Activated T-cell treated with anti-CD3 and anti-CD28 coated beads for 4 hours (primary cell): ENCODE measurements at places on chromosomes 13 and 19.

DNA sequence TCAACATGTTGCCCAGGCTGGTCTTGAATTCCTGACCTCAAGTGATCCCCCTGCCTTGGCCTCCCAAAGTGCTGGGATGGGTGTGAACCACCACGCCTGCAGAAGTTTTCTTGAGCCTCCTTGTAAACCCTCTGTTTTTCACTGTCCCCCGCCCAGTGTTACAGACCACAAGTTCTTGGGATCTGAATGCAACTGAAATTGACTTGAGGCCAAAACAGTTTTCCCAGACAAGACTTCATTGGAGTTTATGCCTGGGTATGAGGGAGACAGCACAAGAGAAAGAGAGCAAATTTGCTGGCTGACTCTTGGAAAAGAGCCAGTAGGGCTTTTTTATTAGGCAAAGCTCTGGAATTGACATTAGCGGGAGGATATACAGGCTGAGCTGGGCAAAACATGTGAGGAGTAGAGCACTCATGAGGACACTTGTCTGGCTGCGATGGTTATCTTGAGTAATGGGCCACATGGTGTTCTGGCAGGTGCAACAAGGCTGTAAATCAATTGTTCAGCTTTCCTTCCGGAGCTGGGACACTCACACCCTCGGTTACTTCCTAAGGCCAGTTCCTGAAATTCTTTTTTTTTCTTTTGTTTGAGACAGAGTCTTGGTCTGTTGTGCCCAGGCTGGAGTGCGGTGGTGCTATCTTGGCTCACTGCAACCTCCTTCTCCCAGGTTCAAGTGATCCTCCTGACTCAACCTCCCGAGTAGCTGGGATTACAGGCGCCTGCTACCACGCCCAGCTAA is 12.7 kb upstream of the HNRNPL start:
- no peak for DNase-seq

DNA sequence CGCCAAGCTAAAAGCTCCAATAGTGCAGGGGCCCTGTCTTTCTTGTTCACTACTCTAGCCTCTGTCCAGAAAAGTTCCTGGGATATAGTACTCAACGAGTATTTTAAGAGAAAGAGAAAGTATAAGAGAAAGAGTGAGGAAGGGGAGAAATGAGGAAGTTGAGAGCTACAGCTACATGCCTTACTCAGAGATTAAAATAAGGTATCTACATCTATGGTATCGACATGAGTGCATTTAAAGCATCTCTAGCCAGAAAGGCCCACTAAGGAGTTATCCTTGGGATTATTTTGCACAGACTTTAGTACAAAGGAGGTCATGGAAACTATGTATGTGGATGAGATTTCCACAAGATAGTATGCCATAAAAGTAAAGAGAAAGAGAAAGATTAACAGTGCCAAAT is 28.5 kb downstream of the MYCBP2 start:
- no peak for DNase-seq

DNA sequence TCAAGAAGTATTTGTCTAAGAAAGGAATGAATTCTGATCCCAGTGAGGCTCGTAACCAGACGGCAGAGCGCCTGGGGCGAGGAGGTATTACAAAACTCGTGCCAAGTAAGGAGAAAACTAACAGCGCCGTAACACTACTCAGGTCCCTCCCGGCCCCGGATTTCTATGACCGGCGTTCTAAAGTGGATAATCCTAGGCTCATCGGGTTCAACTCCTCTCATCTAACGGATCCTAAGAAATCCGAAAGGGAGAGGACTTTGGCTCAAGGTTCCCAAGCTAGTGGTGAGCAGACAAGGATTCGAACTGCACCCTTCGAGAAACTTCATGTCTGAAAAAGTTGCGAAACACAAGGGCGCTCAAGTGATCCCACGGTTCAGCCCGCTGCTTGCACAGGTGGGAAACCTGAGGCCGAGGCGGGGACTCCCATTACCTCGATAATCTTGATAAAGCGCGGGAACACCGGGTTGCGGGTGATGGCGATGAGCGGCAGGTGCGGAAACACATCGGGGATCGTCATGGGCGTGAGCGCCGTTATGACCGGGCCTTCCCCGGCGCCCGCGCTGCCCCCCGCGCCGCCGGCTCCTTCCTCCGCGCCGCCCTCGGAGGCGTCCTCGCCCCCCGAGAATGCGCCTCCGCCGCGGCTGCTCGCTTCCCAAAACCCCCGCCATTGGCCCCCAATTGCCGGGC is 529 bp downstream of the LONP1 start:
- no peak for DNase-seq

DNA sequence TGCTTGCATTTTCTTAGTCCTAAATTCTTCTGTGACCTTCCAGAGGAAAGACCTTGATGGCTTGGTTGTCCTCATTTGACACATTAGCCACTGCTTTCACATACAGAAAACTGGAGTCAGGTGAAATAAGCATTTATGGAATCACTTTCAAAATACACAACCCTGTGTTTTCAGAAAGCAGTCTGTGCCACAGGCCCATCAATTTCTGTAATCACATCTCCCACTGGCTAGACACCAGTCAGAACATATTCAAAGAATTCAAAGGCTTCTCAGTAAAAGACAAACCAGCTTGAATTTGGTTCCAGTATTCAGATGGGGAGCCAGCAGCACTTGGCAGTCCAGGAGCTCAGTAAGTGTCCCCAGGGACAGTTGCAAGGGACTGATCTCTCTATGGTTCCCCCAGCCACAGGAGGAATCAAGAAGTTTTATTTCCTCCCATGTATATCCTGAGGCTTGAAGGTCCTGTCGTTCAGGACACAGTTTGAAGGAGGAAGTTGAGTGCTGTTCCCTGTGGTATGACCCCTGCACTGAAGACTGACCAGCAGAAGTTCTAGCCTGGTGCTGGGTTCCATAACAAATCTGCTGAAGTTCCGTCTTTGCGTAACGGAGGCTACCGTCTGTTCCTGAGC is 214.3 kb downstream of the FOXO1 start:
- DNase-seq: no peak

DNA sequence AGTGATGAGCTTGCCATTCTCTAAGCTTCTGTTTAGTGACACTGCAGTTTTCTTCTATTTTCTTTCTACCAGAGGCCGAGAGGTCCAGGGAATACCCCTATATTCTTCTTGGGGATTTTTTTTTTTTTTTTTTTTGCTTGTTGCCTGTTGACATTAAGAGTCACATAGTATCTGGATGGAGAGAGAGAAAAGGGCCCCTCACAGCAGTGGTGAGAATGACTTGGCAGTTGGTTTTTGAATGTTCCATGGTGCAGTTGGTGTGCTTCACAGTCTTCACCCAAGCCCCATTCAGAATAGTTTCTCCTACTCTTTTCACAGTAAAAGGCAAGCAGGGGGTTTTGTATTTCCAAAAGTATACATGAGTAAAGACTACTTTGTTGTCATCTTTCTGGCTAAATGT is 577.9 kb downstream of the LMO7 start:
- DNase-seq: no peak

DNA sequence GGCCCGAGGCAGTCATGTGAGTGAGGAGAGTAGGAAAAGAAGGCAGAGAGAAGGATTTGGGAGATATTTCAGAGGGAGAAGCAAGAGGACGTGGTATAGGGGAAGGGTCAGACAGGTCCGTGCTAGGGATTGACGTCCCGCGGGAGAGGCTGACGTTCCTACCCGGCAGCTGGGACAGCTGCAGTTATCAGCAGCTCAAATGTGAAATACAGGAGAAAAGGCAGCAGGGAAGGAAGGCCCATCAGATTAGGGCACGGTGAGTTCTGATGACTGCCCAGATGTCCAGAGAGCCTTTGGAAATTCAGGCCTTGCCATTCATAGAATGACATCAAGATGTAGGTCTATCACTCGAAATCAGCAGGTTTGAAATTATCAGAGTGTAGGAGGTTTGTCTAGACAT is 88.4 kb downstream of the IRS2 start:
- no peak for DNase-seq

DNA sequence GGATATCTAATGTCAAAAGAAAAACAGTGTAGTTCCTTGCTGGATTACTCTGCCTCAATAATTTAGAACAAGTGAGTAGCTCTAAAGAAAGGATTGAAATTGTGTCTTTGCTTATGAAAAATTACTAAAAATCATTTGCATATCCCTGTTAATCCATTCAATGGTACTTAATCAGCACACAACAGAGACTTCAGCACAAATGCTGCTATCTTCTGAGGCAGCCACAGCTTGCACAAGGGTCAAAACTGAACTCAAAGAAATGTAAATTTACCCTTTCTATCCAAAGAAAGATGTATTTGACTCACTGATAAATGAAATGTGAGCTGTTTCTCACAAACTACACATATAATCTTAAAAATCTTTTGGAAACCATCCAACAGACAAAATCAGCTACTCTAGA is 116.2 kb downstream of the LHFPL6 start:
- DNase-seq: no peak

GRCh38 chr13:29754473-29754806 is 96.0 kb downstream of the UBL3 start:
- peak; percentile 22 for DNase-seq

DNA sequence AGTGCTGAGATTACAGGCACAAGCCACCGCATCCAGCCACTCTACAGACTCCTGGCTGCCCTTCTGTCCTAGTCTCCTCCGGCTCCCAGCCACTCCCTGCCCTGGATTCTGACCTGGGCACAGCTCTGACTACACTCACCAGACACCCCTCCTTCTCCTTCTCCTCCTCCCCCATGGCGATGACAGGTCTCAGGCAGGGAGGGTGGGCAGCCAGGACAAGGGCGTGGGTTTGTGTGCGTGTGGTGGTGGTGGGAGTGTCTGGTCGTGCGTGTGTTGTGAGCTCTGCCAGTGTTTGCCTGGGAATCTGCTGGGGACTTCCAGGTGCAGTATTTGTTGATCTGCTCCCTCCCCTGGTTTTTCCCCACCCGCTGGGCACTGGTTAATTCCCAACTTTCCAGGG is 3.0 kb upstream of the NCCRP1 start:
- no peak for DNase-seq

GRCh38 chr13:76038920-76039716 is 403.0 kb downstream of the LMO7 start:
- DNase-seq: no peak

- DNase-seq: no peak
These were observed 2.5 kb downstream of the SSC5D start for GRCh38 chr19:55490478-55491432.

DNA sequence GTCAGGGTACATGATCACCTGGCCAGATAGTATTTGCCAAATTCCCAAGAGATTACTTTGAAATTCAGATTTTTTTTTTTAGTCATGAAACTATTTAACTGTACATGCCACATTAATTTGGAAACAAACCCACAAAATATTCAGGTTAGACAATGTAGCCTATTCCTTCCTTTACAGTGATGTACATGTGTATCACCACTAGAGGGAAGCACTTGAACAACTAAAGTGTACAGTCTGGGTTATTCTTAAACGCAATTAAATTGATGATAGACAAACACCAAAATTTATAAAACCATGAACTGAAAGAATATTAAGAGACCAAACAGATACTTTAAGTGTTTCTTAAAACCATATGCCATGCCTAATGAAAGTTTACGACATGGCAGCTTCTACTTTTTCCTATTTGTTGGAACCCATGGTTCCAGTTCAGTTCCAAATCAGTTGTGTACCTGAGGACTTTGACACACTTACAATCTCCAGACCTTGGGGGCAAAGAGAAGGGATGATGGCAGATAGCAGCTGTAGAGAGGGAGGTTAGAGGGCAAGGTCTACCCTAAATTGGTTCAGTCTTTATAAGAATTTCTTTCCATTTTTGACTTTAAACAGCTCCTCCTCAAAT is 52.8 kb downstream of the TNFSF13B start:
- DNase-seq: no peak

- DNase-seq: no peak
These were observed 540.1 kb downstream of the GPC6 start for GRCh38 chr13:93766719-93767118.
